ENCODE measurements at places on chromosomes 3 and 15.

DNA sequence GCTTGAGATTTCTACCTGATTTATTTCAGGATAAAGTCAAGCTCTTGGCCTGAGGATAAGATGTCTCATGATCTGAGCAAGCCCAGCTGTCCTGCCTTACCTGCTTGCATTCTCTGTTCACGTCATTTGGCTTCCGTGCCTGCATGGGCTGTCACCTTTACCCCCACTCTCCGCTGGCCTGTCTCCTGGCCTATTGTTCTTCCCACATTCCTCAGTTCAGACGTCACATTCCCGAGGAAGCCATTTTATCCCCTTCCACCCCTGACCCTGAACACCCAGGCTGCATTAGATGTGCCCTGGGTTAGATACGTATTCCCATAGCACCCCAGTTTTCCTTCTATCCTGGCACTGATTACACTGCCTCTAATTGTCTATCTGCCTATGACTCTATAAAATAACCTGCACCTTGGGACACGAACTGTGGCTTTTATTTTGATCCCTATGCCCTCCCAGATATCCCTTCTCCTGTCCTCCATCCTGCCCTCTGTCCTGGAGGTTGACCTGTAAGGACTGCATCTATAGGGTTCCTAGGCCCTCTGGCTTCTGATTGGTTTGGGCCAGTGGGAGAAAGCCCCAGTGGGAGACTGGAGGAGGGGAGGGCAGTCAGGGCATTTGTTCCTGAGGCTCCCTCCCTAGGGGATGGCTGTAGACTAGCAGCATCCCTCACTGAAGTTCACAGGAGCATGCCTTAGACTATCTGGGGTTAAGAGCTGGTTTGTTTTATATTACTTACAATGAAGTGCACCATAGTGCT is 19.2 kb upstream of the UBE2Q2 start:
- DNase-seq = no peak

GRCh38 chr3:149363053-149363452 is 14.4 kb downstream of the TM4SF1 start:
- no peak for DNase-seq

- no peak for DNase-seq
Measured at GRCh38 chr15:70758790-70759462, 4.4 kb downstream of the UACA start.

DNA sequence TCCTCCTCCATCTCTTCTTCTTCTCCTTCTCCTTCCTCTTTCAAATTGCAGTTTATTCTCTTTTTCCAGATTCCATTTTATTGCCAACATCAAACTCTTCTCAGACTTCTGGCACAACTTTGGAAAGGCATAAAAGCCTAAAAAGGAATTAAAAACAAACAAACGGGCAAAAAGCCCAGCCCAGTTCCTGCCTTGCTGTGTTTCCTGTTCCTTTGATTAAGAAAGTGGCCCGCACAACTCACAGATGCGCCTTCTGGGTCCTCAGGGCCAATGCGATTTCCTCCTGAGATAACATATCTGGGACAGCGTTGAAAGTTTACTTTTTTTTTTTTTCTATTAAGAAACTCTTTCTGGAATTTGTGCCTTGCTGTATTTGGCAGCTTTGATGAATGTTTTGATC is 158.7 kb upstream of the UBE3A start:
- DNase-seq = no peak

DNA sequence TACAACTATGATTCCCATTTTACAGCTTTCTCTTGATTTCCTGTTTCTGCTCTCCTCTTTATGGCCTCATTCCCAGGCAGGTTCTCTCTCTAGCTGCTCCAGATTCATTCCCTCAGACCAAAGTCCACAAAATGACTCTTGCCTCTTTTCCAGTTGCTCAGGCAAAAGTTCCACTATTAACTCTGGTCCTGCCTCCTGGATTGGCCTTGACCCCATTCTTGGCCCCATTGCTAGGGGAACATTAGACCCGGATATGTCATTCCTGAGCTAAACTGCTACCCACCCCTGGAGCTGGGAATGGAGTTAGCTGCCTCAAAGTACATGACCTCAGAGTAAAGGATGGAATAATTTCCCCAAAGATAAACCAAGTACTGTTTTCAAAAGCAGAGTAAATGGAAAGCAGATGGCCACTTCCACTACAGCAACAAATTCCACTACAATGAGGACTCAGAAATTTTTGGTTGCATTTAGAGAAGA is 73.0 kb upstream of the GAP43 start:
- no peak for DNase-seq

DNA sequence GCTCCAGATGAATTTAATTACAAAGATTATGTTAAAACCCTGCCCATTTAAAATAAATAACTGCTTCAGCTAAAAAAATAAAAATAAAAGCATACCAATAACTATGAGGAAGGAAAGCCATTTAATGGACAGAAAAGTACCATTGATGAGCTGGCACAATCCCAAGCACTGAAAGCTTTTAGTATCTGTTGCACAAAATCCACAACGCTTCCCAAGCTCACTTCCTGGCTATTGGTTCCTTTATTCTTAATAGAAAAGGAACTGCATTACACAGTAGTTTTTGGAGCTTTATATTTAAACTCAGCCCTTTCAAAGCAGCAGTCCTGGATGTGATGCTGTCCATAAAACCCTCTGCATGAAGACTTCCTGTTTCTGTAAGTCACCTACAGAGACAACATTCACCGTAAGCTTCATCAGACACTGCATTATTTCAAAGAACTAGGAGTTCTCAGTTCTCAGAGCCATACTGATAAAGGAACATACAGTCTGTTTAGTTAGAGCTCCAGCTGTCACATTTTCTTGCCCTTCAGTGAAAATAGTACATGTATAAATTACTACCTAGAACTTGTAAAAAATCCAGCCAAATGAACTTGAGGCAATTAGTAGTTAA is 81.5 kb downstream of the CSNK1G1 start:
- DNase-seq = no peak

GRCh38 chr3:25038922-25039321 is 389.1 kb upstream of the RARB start:
- no peak for DNase-seq

- no peak for DNase-seq
Measured at GRCh38 chr3:139540651-139541531, 1.3 kb upstream of the RBP1 start.

- no peak for DNase-seq
Measured at GRCh38 chr3:154378311-154378710, 51.7 kb downstream of the GPR149 start.

DNA sequence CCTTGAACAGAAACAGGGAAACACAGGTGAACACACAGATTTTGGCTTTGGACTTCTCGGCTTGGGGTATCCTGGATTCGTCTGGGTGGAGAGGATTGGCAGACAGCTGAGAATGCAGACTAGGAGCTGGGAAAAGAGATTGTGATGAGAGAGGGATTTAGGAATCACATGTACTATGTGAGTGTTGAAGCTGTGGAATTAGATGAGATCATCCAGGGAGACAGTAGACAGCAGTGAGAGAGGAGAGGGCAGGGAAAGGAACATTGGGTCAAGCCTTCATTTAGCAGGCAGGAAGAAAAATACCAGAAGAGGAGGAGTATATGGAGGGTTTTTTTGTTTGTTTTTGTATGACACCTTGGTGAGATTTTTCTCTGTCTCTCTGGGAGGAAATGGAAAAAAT is 262.1 kb upstream of the TBL1XR1 start:
- DNase-seq = no peak

DNA sequence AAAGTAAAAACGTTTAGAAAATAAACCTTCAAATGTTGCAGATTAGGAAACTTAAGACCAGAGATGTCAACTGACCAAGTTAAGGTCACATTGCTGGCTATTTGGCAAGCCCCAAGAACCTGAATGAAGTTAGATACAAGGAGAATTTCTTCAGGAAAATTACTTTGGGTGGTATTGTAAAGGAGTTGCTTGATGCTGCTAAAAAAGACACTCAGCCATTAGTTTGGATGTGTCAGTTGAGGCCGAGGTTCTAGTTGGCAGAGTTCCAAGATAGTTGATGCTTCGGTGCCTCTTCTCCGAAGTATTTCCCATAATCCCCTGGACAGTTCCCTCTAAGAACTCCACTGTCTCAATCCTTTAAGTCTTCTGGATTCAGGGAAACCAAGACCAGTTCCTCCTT is 24.3 kb downstream of the SIAH2 start:
- no peak for DNase-seq

DNA sequence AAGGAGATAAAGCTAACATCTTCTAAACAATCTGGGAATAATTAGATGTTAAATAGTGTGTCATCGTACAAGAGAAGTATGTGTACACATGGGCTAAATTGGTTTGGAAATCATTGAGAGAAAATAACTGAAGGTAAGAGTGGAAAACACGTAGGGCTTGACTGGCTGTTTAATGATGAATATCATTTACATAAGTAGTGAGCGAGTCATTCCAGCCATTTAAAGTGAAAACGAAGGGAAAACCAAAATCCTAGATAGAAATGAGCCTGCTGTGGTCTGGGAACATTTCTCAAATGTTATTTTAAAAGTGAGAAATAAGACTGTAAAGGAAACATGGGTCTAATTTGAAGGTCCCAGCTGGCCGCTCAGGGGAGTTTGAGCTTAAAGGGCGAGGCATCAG is 41.9 kb upstream of the KCNMB2 start:
- no peak for DNase-seq

DNA sequence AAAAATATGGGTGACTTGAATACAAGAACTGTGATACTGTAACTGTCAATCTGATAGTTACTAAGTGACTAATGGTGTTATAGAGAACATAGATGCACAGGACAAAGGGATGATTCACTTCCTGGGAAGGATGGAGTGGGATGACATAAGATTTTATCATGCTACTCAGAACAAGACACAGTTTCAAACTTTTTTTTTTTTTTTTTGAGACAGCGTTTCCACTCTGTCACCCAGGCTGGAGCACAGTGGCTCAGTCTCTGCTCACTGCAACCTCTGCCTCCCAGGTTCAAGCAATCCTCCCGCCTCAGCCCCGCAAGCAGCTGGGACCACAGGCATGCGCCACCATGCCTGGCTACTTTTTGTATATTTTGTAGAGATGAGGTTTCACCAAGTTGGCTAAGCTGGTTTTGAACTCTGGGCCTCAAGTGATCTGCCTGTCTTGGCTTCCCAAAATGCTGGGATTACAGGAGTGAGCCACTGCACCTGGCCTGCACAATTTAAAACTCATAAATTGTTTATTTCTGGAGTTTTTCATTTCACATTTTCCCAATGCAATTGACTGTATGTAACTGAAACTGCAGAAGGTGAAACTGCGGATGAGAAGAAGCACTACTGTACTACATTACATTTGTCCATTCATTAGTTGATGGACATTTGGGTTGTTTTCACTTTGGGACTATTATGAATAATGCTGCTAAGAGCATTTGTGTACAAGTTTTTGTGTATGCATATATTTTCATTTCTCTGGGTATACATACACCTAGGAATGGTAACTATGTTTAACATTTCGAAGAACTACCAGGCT is 40.6 kb downstream of the ADIPOQ start:
- DNase-seq = peak; percentile 64

GRCh38 chr3:155423526-155424322 is 130.2 kb upstream of the STRIT1 start:
- no peak for DNase-seq

GRCh38 chr3:129462361-129462968 is 22.4 kb downstream of the IFT122 start:
- DNase-seq = no peak

DNA sequence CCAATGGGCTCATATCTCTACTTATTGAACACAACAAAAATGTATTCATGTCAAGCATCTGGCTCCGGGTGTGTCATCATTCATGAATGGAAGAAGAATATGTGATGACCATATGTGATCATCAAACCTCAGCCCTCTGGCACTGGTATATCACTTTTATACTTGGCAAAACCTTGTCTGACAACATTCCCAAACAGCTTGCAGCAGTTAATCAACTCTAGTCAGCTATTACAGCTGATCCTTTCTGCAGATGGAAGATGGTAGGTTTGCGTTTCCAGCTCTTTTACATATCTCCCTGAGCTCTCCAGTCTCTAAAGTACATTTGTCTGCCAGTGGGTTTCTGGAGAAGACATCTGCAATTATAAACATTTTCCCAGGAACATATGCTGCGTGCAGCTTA is 6.6 kb downstream of the PLSCR5 start:
- DNase-seq = no peak

- DNase-seq = no peak
Measured at GRCh38 chr3:179710079-179710478, 57.2 kb downstream of the USP13 start.

DNA sequence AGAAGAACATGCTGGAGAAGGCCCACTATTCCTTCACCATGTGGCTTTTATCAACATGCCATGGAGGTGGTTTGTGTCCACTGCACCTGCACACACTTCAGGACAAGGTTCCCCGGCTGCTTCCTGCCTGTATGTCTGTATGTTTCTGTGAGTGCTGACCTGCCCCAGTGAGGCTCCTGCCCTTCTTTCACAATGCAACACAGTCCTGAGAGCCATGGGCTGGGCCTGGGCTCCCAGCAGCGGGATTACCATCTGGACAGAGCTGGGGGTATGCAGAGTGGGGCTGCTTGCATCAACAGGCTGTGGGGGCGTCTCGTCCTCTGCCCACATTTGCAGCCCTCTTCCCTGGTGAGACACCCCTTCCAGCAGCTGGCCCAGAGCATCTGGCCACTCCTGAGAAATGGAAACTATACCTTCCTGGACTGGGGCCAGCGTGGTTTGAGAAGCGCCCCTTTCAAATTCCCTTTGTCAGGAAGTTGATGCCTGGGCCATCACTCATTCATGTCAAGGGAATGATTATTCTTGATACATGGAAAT is 29.3 kb upstream of the C15orf39 start:
- DNase-seq = no peak

GRCh38 chr15:53918180-53919079 is 59.8 kb upstream of the UNC13C start:
- DNase-seq = no peak

DNA sequence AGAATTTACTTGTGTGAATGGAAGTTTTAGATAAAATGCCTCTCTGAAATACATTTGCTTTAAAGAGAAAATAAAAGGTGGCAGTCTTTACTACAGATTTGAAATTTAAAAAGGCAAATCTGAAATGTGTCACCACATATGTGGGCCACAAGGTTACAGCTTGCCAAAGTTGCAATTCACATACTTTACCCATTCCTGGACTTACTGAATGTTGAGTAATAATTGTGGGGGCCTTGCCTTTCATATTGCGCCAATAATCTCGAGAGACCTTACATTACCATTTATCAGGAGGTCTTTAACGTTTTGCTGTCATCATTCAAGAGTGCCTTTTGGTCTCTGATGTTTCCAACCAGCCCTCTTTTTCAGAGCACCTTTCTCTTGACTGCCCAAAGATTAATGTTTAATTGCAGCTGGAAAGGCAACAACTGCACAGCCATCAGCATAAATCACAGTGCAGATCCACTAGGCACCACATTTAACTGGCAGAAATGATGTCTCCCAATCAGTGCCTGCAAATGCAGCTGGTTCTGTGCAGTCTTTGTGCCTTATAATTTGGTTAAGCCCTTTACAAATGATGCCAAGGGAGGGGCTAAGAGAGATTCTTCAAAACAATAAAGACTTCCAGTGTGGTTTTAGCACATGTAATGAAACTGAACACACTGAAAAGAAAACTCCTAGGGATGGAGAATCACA is 206.8 kb downstream of the MAGI1 start:
- DNase-seq = no peak

DNA sequence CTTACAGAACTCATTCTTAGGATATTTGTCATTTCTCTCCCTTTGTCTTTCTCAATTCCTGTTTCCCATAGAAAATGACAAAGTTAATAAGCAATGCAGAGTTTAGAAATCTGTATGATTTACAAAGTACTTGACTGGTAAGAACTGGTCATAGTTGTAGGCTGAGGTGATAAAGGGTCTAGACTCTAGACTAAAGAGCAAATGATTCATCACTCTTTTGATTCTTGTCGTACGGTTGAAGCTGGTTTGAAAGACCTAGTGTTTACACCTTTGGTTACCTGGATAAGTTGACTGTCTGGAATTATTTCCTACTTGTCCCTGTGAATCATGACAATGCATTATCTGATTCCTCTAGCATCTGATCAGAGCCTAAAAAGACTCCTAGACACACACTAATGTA is 58.9 kb upstream of the TP63 start:
- no peak for DNase-seq
